ENCODE measurements at places on chromosomes 6 and 20.

DNA sequence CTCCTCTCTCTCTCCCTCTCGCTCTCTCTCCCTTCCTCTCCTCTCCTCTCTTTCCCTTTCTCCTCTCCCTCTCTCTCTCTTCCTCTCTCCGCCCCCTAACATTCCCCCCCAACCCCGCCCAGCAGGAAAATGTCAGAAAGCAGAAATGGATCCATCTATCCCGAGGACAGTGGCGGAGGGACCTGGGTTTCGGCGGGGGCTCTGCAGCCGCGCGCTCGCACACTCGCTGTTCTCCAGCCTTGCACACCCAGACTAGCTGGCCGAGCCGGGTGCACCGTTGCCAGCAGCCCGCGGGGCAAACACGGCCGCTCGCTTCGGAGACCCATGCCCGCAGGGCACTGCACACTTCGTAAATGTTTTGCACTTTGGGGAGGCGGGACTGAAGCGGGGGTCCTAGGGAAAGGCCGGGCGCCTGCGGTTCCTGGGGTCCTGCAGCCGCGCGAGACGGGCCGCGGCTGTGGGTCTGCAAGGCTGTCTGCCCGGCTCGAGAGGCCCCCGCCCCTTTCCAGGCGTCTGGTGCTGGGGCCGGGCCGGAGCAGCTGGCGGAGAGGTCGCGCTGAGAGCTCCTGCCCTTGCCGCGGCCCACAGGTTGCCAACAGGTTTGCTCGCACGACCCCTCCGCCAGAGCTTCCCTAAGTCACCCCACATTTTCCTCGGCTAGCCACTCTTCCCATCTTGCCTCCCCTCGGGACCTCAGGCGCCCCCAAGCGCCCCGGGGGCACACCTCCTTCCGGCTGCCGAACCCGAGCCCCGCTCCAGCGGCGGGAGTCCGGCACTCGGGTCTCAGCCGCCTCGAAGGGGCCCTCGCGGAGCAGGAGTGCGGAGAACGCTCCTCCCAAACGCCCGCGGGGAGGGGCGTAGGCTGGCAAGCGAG, 818 bp upstream of the MDGA1 start:
- DNase-seq = peak; percentile 70

DNA sequence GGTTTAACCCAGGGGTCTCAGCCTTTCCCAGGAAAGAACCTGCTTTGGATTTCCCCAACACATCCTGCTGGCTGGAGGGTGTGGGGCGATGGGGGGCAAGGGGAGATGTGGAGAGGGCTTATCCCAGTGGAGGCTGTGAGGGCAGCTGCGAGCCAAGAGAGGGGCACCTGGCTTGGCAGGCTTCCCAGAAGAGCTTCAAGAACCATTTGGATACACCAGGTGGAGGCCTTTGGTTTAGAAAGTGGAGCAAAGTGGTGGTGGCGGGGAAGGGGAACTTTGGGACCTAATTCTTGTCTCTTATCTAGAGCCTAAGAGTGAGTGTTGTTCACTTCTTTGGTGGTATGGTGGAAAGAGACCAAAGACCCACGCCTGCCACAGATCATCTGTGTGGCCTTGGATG, 12.4 kb downstream of the CD40 start:
- no peak for DNase-seq

DNA sequence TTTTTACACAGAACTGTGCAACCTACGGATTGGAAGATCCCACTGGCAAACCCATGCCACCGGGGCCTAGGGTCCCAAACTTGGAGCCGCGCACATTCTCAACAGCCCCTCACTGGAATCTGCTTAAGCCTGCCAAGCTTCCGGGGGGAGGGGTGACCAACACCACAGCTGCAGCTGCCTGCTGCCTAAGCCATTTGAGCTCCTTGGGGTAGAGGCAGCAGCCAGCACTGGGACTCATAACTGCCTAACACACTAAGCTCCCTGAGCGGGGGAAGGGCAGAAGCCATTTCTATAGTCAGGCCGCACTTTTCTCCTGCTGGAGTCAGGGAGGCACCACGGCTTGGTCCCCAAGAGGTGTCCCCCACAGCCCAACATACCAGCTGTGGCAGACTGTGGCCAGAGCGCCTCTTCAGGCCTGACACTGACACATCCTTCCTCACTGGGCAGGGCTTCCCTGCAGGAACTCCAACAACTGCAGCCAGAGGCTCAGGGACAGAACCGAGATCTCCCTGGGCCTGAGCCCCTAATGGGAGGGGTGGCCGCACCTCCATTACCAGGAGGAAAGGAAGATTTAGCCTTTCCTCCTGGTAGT, 270.3 kb upstream of the ECI2 start:
- DNase-seq = no peak

- no peak for DNase-seq
These were observed 86.2 kb downstream of the CDS2 start for GRCh38 chr20:5212907-5213487.

DNA sequence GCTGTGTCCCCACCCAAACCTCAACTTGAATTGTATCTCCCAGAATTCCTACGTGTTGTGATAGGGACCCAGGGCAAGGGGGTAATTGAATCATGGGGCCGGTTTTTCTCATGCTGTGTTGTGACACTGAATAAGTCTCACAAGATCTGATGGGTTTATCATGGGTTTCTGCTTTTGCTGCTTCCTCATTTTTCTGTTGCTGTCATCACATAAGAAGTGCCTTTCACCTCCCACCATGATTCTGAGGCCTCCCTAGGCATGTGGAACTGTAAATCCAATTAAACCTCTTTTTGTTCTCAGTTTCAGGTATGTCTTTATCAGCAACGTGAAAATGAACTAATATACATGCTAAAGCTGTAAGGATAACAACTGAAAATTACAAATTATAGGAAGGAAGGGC, 88.3 kb downstream of the CDYL start:
- no peak for DNase-seq

GRCh38 chr6:158743033-158743651, 76.0 kb downstream of the EZR start:
- no peak for DNase-seq

- no peak for DNase-seq
These were observed 17.5 kb downstream of the NAPB start for GRCh38 chr20:23403751-23404150.

GRCh38 chr20:63736893-63737694, 630 bp downstream of the LIME1 start:
- DNase-seq = no peak

- DNase-seq = no peak
These were observed 25.3 kb downstream of the SLC13A3 start for GRCh38 chr20:46625875-46626373.

DNA sequence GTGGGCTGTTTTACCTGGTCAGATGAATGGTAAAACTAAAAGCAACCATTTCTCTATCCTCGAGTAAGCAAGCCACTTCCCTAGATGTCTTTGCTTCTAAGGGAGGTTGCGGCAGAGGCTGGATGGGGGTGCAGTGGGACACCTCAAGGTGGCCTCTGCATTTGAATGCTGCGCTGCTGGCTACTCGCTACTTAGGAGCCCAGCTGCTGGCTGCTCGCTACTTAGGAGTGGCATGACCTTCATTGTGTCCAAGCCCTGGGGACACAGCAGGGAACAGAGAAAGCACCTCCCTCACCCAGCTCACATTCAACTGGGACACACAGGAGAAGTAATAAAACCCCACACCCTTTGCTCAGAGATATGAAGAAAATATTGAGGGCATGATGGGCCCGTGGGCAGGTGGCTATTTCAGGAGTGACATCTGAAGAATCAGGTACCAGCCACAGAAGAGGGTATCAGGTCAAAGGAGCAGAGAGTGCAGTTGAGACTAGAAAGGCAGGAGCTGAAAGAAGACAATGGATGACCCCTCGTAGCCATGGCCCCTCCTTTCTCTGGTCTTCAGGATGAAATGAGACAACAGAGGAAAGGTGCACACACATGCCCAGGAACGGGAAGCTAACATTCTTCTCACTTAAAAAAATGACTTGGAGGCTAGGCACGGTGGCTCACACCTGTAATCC, 149.4 kb downstream of the ZMYND8 start:
- no peak for DNase-seq

GRCh38 chr6:107784669-107785068, 39.4 kb downstream of the SCML4 start:
- DNase-seq = no peak

DNA sequence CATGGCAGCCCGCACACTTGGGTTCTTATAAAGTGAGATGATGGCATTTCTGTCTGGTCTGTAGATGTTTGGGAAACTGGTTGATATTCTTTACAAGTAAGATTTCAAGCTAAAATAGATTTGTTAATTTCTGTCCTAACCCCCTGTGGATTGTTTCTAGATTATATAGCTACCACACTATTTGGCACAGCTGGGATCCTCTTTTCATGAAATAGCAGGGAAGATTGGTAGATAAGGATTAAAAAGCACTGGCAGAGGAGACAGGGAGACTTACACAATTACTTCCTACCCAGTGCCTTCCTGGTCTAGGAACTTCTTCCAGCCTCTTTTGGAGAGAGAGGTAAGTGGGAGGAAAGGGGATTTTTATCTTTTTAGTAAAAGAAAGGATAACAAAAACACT, 13.2 kb upstream of the ATXN1 start:
- DNase-seq = no peak

- no peak for DNase-seq
These were observed 392.4 kb upstream of the SOX4 start for GRCh38 chr6:21201187-21201586.

- peak; percentile 73 for DNase-seq
These were observed 129.2 kb downstream of the FYN start for GRCh38 chr6:111743862-111744692.

DNA sequence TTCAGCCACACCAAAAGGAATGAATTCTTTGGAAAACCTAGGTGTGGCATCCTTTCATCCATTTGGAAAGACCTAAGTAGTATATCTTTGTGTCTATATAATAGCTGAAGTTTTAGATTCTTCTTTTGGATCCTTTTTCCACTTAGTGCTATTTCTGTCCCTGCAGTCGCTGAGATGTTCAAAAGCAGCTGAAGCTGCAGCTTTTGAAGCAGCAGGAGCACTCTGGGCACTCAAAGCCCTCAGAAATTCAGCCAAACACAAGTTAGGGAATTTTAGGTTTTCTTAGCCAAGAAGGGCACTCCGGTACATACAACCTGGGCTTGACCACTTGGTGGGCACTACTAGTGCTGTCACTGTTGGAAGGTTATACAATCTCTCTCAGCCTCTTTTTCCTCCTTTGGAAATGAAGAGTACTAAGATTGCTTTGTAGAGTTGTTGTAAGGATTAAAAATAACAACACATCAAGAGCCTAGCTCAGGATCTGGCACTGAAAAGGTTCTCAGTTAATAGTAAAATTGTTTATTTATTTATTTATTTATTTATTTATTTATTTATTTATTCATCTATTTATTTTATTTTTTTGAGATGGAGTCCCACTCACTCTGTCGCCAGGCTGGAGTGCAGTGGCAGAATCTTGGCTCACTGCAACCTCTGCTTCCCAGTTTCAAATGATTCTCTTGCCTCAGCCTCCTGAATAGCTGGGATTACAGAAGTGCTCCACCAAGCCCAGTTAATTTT, 71.9 kb upstream of the SLC22A16 start:
- no peak for DNase-seq

GRCh38 chr20:38134427-38135270, 30.4 kb downstream of the TGM2 start:
- peak; percentile 83 for DNase-seq

GRCh38 chr6:128233531-128233930, 286.9 kb downstream of the PTPRK start:
- DNase-seq = no peak

GRCh38 chr20:32858701-32859372, at the start of gene EFCAB8:
Gene EFCAB8, plus strand, starts transcription at chr20:32858923. Its CDS starts 4,870 bp downstream, at chr20:32863793.
- DNase-seq = no peak

GRCh38 chr6:133891149-133891926, 2.4 kb downstream of the TCF21 start:
- peak; percentile 6 for DNase-seq

GRCh38 chr6:39335780-39336545, 13.5 kb upstream of the KCNK16 start:
- peak; percentile 46 for DNase-seq

DNA sequence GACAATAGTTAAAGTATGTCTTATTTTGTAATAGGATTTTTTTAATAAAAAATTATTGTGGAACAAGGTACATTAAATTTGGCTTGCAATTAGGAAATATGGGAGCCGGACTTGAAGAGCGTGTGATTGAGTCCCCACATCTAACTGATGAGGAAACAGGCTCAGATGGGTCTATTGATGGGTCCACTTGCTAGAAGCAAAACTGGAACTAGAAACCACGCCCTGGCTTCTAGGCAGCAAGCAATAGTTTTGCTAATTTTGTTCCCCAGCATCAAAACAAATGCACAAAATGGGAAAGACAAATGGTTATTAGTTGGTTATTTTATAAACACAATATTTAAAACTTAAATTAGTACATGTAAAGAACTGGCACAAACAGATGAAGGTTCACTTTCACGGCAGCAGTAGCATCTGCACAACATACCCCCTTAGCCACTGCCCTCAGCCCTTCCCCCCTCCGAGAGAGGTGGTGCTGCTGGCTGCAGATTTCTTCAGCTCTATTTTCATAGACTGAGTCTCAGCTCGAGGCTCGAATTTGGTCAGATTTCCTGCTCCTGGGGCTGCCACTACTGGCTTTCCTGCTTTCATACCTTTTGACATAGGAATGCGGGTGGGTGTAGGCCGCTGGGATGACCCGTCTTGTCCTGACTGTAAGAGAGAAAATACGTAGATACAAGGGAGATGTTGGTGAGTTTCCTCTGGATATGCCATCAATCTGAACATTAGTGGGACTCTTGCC, 23.8 kb upstream of the TMEM30A start:
- DNase-seq = no peak

GRCh38 chr6:131054392-131055250, 8.4 kb downstream of the EPB41L2 start:
- DNase-seq = no peak

DNA sequence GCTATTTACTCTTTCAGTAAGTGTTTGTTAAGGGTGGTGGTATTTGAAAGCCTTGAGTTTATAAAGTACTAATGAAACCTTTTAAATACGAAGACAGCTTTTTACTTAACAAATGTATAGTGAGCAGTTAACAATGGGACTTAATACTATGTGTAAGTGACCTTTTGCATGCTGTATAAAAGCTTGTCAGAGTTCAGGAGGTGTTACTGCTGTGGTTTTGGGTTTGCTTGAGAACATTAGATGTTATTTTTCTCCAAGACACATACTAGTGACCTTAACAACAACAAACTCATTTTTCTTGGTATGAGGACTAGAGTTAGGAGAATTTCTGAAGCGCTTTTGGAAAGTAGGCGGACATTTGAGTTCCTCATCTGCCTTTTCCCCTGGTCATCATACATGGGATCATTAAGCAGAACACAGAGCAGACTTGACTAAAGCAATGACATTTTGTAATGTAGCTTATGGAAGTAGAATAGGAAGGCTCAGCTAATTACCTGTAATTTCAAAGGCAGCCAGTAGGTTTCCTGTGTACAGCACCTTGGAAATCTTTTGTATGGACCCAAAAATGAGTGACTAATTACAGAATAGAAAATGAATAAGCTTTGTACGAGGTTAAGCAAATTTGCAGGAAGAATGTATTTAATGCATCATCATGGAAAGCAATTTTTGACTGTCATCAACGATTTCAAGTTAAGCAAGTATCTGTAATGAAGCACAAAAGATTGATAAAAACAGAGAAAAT, 14.1 kb downstream of the CDYL start:
- DNase-seq = no peak

GRCh38 chr6:132132422-132132821, 181.2 kb upstream of the CCN2 start:
- peak; percentile 75 for DNase-seq

GRCh38 chr6:83702749-83703148, 6.2 kb downstream of the SNAP91 start:
- DNase-seq = no peak

- peak; percentile 56 for DNase-seq
These were observed 3.3 kb upstream of the MOG start for GRCh38 chr6:29653452-29654038.

All from fibroblast of skin of back (primary cell).